Cerebellar cortex (tissue), 1 donor: ENCODE measurements at places on chromosomes 12 and 14.

- no peak for DNase-seq
These were observed 23.5 kb upstream of the DYRK2 start for GRCh38 chr12:67625004-67625403.

GRCh38 chr14:23404331-23404900, 3.7 kb downstream of the MYH6 start:
- no peak for DNase-seq

DNA sequence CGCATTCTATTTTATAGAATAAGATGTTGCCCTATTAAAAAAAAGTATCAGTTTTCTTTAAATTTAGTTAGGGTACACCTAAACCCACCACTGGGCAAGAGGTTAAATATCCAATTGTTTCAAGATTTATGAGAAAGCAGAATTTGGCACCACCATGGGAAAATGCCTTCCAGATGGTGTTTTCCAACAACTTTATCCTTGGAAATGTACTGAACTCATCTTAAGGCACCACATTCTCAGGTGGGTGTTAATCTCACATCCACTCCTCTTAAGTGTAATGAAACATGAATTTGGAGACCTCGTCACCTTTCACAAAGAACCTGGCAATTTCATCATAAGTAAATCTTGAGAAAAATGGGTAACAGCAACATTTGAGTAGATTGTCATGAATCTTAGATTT, 13.1 kb downstream of the CBX5 start:
- no peak for DNase-seq

DNA sequence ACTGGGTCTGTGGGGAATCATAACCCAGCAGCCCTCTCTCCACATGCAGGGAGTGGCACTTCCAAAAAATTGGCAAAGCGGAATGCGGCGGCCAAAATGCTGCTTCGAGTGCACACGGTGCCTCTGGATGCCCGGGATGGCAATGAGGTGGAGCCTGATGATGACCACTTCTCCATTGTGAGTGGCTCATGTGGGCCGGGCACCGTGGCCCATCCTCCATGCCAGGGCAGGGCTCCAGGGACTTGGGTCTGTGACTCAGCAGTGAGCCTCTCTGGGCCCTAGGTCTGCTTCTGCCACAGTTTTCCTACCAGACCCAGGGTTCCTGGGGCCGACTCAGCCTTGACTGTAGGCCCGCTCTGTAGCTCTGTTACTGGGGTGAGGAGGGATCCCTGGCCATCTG, 2.2 kb downstream of the NPFF start:
- no peak for DNase-seq

- peak; percentile 23 for DNase-seq
These were observed 200.2 kb downstream of the CHST11 start for GRCh38 chr12:104656921-104657320.

DNA sequence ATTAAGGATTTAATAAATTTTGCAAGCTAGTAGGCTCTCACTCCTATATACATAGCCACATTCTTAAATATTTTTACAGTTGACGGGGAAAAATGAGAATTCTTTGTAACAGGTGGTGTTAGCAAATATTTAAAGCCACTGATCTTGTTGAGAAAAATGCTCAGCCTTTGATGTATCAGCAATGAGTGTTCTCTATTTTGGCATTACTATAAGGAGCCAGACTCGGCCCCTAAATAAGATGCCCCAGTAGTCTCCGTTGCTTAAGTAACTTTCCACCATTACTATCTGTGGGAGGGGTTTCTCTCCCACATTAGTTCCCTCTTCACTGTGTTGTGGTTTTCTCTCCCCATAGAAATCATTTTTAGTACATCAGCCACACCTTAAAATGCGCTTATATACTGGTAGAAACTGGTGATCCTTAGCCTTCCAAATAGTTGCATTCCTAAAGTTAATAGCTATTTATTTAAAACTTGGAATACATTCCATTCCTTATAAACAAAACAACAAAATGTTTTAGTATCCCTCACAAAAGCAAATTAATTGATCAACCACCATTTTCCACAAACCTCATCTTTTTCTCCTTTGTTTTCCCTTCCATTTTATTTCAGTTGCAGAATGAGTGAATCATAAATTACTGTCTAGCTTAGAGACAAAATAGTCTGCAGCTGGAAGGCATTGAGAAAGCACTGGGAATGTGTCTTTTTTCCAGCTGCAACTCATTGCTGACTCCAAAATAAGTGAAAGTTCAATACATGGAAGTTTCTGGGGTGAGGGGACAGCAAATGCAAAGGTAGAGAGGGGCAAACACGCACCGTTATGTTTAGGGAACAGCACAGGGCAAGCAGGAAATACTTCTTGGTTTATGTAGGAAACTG, 84.7 kb upstream of the FERMT2 start:
- no peak for DNase-seq

- no peak for DNase-seq
These were observed 72.2 kb downstream of the TSPAN8 start for GRCh38 chr12:71085575-71085974.

DNA sequence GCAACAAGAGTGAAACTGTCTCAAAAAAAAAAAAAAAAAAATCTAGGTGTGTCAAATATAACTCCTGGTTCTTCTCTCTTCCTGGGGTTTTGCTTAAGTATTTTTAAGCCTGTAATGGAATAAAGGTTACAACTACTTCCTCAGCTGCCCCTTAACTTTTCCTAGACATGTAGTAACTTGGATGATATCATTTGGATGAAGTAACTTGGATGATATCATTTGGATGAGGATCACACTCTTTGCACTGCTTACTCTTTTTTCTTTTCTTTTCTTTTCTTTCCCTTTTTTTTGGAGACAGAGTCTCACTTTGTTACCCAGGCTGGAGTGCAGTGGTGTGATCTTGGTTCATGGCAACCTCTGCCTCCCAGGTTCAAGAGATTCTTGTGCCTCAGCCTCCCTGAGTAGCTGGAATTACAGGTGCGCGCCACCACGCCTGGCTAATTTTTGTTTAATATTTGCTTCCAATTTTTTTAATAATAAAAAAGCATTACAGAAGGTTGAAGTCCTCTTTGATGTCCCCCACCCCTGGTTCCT, 775 bp upstream of the FAM186A start:
- no peak for DNase-seq

GRCh38 chr14:64563696-64564095, 13.9 kb downstream of the PPP1R36 start:
- no peak for DNase-seq

- DNase-seq: peak; percentile 37
These were observed 50.3 kb downstream of the MAP1LC3B2 start for GRCh38 chr12:116609319-116610114.

DNA sequence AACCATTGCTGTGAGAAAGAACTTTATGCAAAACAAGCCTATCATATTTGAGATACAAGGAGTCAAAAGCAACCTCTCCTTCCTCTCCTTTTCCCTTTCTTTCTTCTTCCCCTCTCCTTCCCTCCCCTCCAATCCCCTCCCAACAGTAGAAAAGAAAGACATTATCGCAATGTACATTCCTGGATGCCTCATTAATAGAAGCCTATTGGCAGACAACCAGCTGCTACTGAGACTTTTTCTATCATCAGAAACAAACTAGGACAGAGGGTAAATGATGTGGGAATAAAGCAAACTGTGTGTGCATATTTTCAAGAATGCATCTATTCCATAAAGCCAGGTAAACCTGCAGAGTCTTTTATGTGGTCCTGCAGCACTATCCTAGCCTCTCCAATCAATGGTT, 237.2 kb downstream of the ITPR2 start:
- DNase-seq: no peak

DNA sequence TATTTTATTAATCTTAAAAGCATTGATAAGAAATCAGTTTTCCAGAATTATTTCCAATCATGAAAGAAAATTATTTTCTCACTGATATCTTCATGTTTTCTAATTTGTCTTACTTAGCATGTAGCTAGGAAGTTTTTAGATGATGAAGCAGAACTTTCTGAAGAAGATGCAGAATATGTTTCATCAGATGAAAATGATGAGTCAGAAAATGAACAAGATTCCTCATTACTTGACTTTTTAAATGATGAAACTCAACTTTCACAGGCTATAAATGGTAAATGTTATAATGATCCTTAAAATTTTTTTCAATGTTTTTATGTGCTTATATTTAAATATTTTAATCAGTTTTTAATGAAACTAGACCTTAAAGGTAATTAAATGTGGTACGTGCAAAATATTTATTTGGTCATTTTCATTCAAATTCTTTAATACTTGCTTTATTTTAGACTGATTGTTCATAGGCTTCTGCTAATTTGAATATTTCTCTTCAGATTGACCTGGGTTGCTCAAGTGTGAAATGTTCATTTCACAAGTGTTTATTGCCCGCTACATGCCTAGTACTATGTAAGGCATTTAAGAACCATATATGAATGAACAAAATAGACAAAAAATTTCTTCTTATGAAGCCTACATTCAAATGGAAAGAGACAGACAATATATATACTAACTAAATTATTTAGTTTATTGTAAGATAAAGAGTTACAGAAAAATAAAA, 49.5 kb downstream of the FANCM start:
- no peak for DNase-seq

DNA sequence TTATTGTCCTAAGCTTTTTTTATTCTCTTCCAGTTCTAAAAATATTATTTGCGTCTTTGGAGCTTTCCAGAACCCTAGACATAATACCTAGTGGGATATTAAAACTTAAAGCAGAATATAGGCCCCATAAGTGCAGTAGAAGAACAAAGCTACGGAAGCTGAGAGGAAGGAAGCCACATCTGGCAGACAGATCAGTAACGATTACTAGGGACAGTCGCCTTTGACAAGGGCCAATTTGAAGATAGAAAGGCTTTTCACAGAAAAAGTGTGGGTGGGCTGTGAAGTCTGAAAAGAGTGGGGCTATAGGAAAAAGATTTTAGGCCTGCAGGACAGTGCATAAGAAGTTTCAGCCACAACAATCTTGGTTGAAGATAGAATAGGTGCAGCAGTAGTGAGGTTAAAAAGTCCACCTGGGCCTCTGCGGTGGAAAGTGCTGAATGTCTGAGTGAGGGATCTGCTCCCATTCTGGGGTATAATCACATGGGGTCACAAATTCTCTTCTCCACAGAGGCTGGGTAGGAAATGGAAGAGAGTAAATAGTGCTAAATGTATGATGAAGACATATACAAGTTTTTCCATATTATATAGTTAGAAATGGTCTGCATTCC, 114.5 kb downstream of the CMAS start:
- no peak for DNase-seq

GRCh38 chr12:47730341-47730744, 5.1 kb upstream of the ENDOU start:
- DNase-seq: no peak

- DNase-seq: no peak
These were observed 68.7 kb downstream of the PRMT8 start for GRCh38 chr12:3559601-3560294.

DNA sequence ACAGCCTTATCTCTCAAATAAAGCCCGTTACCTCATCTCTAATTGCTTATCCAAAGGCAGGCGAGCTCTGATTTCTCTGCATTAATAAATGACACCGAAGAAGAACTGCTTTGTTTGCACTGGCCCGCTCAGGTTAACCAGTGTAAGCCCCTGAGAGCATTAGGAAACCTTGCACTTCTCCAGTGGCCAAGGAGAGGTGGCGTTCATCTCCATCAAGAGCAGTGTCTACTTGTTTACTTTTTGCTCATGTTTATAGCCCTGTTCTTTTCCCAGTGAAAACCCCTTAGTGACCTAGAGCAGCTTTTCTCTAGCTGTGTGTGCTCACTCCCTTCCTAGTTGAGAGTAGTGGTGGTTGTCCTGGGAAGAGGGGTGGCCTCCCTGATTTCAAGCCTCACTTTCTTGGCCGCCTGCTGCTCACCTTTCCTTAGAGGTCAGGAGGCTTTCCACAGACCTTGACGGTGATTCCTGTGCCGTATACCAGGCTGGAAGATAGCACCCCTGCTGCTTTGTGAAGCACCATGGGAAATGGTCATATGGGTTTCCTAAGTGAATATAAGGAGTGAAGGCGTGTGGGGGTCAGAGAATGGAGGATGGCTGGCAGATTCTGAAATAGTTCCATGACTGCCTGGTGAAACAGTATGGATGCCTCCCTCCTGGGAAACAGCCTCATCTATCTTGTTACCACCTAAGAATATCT, 16.6 kb downstream of the FBXW8 start:
- DNase-seq: no peak

DNA sequence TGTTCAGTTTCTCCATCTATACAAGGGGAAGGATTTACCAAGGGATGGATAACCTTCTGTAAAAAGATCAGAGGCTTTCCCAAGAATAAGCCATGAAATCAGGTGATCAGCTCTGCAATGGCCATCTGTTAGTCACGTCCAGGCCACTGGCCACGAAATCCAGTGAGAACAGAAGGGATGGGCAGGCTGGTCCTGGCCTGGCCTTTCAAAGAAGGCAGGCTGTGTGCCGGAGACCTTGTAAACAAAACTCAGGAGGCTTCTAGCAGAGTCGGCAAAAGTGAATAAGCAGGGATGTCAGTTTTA, 68.5 kb downstream of the RNF34 start:
- DNase-seq: peak; percentile 79

- DNase-seq: no peak
These were observed 119.1 kb downstream of the RPS29 start for GRCh38 chr14:49467091-49467490.

DNA sequence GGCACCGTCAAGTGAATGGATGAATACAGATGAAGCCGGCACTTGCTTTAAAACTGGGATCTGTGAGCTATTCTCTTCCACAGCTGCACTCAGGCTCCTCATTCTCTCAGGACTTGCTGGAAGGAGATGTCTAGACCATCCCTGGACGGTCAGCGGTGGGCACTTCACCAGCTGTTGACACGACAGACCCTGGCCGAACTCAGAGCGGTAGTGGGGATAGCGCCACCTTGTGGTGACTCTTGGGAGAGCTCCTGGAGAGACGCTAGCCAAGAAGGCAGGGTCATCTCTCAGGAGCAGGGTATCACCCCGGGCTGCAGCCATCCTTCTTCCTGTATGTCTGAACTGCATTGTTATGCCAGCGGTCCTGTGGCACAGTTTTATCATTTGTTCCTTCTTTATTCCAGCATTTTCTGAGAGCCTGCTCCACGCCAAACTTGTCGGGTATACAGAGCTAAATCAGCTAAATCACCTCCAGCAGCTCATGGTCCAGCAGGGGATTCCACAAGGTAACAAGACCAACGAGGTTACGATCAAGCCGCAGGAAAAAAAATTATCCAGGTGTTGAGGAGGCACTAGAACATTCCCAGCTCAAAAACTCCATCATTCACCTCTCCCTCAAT, 10.0 kb downstream of the WNT1 start:
- peak; percentile 52 for DNase-seq

DNA sequence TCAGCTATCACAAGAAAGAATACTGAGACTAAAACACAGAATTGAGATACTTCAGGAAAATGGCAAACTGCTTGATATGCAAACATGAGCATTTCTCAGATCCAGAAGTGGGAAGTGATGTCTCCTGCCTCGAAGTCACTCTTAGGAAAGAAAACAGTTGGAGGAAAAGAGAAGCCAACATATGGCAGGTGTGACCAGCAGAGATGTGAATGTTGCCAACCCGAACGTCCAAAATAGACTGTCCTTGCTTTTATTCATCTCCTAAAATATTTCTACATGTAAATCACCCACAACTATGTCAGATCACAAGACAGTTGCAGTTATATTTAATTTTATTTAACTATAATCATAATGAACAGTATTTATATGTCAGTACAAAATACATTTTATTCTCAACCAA, 687.6 kb downstream of the GALC start:
- no peak for DNase-seq
